ENCODE measurements at places on chromosomes 2 and 18.

DNA sequence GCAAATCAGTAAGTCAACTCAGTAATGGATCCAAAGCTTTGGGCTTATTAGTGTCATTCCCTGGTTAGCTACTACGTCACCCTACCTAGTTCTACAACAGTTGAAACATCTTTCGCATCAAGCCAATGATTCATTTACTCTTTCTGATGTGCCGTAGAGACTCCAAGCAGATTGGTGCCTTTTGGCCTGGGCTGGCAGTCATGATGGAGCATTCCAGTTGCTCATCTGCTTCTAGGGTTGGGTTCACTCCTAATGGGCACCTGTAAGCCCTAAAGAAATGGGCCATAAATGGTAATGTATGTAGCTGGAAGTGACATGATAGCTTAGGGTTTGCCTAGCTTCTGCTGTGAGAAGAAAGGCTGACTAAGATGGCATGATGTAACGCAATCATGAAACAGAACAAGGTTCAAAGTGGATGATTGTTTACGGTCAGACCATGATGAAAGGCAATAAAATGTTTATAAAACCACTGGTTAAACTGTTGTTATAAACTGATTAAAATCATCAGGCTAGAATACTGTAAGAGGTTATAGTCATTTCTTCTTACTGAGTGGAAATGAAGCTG, 20.4 kb upstream of the CCL20 start:
- no peak for DNase-seq

DNA sequence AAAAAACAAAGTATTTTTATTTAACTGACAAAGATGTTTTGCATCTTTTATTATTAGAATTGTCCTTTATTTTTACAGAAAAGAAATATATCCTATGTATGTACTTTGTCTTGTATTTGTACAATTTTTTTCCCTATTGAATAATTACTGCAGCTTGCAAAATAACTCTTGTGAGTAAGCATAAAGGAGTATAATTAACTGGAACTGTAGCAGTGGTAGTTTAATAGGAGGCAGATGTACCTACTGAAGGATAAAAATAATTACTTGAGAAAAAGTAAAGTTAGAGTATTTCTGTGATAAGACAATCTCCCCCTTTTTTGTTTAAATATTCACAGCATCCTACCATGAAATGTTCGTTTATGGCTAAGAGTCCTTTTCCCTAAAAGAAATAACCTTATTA, 34.7 kb downstream of the EHBP1 start:
- DNase-seq, result no peak

DNA sequence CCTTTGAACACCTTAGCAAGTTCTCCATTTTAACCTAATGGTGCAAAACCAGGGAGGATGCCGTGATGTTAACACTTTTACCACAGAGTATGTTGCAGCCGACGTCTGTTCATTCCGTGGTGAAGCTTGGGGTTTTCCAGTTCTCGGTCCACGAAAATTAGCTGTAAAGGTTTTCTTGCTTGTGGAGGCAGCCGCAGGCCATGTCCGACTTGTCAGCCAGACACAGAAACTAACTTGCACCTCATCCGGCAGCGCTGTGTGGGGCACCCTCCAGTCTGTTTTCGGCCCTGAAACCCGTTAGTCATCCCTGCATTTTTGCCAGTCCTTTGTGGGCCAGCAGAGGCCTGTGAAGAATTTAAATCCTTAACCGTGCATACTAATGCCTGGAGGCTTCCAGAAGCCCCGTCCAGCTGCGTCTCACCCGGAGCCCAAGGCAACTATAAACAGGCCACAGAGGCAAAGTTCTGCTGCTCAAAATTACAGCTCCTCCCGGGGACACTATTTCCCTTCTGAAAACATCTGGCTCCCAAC, 70.6 kb downstream of the SH3YL1 start:
- no peak for DNase-seq

DNA sequence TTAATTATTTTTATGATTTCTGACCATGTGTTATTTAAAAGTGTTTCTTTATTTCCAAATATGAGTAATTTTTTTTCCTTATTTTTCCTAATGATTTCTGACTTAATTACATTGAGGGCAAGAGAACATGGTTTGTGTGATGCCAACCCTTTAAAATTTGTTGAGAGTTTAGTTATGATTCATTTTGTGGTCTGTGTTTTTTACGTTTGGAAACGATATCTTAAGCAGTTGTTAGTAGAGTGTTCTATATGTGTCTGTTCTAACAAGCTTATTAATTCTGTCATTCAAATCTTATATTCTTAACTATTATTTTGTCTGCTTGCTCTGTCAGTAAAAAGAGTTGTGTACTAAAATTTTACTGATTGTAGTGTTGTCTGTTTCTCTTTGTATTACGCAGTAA, 15.0 kb downstream of the NAB1 start:
- no peak for DNase-seq

DNA sequence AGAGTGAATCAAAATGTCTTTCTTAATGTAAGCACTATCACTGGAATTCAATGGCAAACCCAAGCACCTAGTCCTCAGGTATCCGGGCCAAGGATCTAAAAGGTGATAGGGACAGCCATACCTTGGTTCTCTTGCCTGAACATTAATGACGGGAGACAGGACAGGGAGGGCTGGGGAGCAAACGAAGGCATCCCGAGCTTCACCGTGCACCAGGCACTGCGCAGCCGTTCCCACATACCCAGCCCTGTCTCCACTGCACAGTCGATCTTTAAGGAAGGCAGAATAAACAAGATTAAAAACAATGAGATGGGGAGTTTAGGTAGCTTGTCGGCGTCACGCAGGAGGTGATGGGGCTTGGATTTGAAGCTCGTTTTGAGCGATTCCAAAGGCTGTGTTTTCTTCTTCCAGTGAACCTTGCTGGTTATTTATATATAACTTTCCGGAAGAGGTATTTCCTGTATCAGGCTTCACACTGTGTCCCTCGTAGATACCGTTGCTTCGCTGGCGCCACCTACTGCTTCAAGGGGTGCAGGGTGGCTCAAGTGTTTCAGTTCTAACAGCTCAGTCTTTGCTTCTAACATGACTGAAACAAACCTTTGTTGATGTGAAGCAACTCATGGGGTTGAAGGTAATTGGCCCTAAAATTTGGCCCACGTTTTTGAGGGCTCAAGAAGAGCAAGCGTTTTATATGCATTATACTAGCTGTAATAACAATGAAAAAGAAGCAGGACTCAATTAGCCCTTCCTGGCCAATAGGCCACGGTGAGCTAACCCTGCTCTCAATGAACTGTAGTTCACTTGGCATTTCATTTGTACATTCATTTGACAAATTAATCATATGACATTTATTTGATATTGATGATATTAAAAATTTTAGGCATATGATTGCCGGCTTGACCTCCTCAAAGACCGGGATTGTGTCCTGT, 77.4 kb downstream of the DCDC2C start:
- no peak for DNase-seq

Data from DMS79 (cell line).